ENCODE measurements at places on chromosomes 3 and 15.

GRCh38 chr15:61584410-61584809 lies 355.3 kb upstream of the RORA start:
- no peak for DNase-seq

DNA sequence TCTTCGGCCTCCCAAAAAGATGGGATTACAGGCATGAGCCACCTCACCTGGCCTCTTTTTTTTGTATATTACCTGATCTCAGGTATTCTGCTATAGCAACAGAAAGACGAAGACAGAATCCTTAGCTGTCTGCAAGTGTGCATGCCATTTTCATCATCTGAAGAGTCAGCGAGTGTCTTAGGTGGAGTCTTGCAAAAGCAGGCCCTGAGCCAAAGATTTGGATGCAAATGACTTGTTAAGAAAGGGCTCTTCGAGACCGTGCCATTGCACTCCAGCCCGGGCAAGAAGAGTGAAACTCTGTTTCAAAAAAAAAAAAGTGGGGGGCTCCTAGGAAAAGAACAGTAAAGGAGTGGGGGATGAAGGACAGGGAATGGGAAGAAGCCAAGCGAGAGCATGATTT lies 10.2 kb upstream of the TRIM69 start:
- DNase-seq, result no peak

- DNase-seq, result peak; percentile 48
Observed at GRCh38 chr3:27714692-27715453, 7.2 kb downstream of the EOMES start.

DNA sequence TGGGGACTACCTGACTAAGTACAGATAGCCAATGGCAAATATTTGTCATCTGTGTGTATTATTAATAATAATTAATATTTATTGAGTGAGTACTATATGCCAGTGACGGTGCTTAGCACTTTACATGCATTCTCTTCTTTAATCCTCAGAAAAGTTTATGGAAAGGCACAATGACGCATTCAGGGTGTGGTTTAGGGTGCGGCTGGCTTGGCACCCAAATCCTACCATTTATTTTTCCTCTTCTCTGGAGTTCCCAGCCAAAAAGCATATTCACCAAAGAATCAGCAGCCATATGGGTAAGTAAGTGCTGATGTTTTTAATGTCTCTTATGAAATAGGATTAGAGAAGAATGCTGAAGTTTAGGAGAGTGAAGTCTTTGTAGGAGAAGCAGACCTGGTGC lies 140.4 kb upstream of the TP63 start:
- no peak for DNase-seq

DNA sequence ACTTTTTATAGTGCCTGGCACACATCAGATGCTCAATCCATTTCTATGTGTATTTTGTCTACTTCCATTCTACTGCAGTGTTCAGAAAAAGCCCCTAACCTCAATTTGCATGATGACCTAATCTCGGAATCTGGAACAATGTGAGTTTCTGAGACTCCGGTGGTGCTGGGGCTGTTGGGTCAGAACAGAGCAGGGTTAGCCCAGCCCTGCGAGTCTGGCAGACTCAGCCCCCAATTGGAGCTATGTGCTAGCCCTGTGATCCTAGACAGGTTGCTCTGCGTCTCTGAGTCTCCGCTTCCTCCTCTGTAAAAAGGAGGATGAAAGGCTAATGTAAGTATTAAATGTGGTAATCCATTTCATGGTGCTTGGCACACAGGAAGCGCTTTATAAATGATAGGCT lies 95.0 kb upstream of the ICE2 start:
- peak; percentile 50 for DNase-seq

GRCh38 chr15:66156310-66156975 lies 97.1 kb downstream of the MEGF11 start:
- DNase-seq, result no peak

GRCh38 chr3:30659270-30660130 lies 53.1 kb downstream of the TGFBR2 start:
- DNase-seq, result no peak

GRCh38 chr3:152835601-152836102 lies 721 bp downstream of the P2RY1 start:
- peak; percentile 3 for DNase-seq

DNA sequence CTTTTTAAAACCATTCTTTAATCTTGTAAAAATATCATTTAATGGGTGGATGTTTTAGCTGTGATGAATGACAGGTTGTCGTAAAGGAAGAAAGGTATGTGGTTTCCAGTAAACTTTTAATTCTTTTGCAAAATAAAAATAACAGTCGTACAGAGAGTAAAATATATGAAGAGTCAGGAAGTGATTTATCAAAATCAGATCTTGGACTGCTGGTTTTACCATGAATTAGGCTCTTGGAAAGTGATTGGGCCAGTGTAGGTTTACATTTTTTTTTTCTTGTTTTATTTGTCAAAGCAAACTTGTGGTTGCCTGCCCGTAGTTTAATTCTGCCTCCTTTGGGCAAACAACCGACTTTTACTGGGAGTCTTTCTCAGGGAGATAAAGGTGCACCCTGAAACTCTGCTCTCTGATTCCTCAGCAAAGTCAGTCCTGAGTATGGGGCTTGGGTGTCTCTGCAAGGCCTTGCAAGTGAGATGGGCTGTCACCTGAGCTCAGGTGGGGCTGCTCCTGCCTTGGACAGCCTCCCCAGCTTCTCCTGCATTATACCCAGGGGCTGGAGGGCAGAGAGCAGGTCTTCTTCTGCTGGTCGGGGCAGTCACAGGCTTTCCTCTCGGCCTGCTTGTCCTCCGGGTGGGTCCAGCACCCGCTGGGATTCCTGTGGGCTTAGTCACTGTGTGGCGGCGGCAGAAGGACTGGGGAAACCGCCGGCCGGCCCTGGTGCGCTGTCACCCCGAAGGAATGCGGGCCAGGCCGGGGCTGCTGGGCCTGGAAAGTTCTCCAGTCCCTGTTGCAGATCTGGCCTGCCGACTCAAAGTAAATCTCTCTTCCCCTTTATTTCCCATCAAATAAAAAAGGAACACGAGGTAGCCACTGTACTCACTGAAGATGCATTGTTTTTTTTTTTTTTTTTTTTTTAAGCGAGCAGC lies 79.0 kb downstream of the IGF1R start:
- no peak for DNase-seq

- no peak for DNase-seq
Observed at GRCh38 chr3:65202395-65202794, 514.6 kb upstream of the ADAMTS9 start.

- DNase-seq, result no peak
Observed at GRCh38 chr3:51581524-51581923, 43.0 kb downstream of the RAD54L2 start.

- DNase-seq, result no peak
Observed at GRCh38 chr3:150911771-150912170, 6.5 kb upstream of the MINDY4B start.

DNA sequence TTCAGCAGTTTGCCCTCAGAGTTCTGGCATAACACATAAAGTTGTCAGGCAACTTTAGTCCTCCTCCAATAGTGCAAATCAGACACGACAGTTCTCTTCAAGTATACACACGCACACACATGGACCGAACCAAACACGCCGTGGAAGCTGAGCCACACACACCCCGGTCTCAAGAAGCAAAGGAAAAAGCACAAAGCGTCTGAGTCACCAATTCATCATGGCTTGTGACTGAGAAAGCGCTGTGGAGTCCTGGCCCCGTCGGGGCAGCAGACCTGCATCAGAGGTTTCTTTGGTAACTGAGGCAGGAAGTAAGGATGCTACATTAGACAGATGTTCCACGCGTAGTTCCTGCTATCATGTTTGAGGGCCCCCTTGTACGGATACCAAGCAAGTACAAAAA lies 85.7 kb downstream of the VGLL4 start:
- no peak for DNase-seq
